Osteoblast (primary cell): ENCODE measurements at places on chromosomes 7 and 10. TPM values are rescaled to one million over a fixed set of nuclear protein-coding genes. Genes with fewer than 3 reads are reported as not detected.

DNA sequence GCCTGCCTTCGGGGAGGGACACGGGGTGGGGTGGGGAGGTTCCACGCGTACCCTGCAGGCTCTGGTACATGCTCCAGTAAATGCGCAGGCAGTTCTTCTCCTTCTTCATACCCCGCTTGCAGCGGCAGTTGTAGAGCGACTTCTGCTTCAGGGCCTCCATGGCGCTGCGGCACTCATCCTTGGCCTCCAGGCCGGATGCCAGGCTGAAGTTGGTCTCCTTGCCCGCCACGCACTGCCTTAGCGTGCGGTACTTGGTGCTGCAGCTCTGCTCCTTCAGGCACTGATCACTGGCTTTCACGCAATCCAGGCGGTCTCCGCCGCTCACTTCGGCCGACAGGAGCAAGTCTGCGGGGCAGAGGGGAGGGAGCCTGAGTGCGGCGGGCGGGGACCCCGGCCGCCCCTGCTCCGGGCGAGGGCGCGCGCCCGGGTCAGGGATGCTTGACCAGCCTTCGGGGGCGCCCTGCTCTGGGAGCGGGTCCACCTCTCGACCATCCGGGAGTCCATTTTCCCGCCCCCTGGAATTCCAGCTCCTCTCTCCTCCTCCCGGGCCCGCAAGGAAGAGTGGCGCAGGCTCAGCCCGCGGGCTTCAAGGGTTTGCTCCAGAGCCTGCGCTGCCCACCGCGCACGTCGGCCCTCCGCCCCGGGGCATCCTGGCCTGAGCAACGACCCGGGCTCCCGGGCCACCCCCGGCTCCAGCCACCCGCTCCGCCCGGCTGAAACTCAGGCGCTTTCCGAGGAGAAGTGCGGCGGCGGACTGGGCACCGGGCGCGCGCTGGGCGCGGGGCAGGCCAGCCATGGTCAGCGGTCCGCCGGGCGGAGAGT, 2.0 kb downstream of the GFRA1 start:
- peak; percentile 93 for DNase-seq

DNA sequence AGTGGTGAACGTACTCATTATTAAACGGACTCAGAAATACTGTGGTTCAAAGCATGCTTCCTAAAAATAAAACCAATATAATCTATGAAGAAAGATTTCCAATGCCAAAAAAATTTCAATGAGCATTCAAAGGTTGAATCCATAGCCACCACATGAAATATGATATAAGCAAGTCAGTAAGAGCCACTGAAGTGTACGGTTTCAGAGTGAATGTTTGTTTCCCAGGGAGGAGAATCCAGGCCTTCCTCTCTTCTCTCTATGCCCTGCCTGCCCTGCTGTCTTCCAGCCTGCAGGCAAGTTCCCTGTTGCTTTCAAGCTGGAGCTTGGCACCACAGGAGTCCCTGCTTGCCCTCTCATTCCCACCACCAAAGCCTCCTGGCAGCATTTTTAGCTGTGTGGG, 1171.6 kb upstream of the C7orf33 start:
- DNase-seq, result no peak

- DNase-seq, result no peak
These were observed 37.7 kb upstream of the HABP2 start for GRCh38 chr10:113515161-113515560.

- DNase-seq, result no peak
These were observed 768 bp downstream of the CHCHD2 start for GRCh38 chr7:56105508-56105907.

DNA sequence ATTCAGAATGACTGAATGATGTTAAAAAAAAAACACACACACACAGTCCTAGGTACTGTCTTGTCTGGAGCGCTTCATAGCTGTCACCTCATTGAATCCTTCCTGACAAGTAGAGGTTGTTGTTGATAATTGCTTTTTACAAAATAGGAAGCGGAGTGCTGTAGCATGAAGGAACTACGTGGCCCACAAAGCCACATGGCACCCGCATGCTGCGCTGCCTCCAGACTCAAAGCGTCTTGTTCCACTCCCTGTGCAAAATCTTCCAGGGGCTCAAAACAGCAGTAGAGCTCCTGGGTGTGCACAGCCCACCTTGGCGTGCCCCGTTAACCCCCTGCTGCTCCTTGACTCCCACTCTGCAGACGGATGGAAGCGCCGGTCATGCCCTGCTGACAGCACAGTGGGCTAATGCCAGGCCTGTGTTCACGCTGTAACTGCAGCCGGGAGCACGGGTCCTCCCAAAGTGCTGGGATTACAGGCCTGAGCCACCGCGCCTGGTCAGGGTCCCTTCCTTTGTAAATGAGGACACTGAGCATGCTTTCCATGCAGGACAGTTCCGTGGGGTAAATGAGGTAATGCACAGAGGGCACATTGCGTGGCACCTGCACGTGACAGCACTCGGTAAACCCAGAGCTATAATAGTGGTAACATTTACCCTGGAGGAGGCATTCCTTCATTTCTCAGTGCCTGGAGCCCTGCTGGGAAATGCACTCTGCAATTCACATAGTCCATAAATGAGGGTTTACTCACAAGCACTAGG, 91.1 kb upstream of the GNA12 start:
- DNase-seq, result peak; percentile 79

GRCh38 chr10:43763846-43764245, 115.2 kb upstream of the ZNF32 start:
- DNase-seq, result no peak

DNA sequence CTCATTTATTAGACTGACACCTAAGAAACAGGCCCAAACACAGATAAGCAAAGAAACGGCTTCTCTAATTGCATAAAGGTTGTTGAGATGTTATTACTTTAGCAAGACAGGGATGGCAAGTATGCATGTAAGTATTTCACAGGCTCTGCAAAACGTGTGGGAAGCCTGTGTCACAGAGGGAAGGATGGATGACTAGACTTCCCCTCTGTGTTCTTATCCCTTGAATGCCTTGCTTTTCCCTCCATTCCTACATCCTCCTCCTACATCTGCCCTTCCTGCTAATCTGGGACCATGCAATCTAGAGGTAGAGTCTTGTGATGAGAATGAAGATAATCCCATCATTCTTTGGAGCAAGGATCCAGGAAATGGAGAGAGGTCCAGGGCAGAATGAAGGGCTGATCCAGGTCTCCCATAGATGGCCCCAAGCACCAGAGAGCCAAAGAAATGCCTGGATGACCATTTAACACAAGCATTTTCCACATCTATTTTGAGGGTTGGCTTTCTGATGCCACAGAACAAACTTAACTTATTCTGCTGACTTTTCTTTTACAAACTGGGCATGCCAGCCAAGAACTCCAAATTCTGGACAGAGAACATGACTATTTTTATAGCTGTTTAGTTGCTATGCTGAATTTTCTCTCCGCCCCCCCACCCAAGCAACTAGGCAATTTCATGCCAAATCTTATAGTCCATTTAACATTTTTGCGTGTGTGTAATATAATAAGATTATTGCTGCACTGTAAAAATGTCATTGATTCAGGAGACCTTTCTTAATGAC, 48.1 kb downstream of the NRP1 start:
- no peak for DNase-seq

GRCh38 chr10:11713186-11713743, 28.9 kb upstream of the ECHDC3 start:
- no peak for DNase-seq

GRCh38 chr10:29804025-29804852, 169.5 kb upstream of the SVIL start:
- peak; percentile 92 for DNase-seq

GRCh38 chr7:106484562-106484961, 176.4 kb downstream of the CCDC71L start:
- DNase-seq, result no peak

GRCh38 chr10:90862908-90863514, 5.2 kb upstream of the HTR7 start:
- no peak for DNase-seq

DNA sequence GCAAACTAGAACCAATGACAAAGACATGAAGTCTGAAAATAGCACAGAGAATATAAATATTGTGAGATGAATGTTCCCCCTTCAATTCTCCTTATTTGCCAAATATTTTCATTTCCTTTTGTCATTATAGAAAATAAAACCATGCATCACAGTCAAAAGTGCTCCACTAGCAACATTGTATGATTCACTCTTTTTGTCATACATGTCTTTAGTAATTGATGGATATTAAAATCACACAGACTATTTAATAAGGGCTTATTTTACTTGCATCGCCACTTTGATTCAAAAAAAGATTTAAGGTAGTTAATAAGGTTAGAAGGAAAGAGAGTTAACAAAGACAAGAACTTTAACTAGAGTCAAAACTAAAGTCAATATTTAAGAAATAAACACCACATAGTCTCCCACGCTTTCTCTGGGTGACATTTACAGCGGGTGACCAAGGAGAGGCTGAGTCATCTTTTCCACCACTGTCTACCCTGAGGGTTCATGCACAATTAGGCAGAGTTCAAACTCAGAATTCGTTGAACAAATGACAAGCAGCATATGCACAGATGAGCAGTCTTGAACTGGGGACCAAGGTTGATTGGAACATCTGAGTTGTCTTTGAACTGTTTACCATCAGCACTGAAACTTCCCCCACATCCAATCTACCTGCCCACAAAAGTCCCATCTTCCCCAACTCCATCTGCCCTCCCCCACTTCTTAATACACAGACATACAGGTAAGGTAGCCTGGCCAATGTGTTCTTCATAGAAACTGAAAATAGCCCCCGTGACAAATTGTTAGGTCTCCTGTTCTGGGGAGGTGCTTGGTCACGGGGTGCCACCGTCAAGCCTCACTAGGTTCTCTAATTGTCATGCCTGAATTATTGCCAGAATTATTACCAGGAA, 42.5 kb downstream of the C7orf25 start:
- DNase-seq, result no peak

- no peak for DNase-seq
These were observed 241.9 kb downstream of the PTPRN2 start for GRCh38 chr7:158345731-158346130.

GRCh38 chr7:2171855-2172254, 60.9 kb downstream of the MAD1L1 start:
- DNase-seq, result peak; percentile 51

- no peak for DNase-seq
These were observed 7.1 kb downstream of the CCSER2 start for GRCh38 chr10:84335516-84335915.

DNA sequence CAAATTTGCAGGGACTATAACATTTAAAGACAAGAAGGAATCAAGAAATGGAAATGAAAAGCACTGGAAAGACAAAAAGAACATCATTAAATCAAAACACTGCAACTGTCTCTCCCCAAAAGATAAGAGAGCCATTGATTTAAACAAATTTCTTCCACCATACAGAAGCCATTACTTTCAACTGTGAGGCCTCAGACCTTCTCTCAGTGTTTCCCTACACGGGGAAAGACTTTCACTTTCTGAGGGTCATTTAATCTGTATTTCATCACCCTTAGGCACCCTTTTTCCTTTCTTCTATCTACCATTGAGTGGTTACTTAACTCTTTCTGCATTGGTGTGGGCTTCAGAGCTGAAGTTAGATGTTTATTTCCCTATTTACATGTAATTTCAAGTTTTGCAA, 47.5 kb downstream of the CCDC172 start:
- DNase-seq, result no peak

DNA sequence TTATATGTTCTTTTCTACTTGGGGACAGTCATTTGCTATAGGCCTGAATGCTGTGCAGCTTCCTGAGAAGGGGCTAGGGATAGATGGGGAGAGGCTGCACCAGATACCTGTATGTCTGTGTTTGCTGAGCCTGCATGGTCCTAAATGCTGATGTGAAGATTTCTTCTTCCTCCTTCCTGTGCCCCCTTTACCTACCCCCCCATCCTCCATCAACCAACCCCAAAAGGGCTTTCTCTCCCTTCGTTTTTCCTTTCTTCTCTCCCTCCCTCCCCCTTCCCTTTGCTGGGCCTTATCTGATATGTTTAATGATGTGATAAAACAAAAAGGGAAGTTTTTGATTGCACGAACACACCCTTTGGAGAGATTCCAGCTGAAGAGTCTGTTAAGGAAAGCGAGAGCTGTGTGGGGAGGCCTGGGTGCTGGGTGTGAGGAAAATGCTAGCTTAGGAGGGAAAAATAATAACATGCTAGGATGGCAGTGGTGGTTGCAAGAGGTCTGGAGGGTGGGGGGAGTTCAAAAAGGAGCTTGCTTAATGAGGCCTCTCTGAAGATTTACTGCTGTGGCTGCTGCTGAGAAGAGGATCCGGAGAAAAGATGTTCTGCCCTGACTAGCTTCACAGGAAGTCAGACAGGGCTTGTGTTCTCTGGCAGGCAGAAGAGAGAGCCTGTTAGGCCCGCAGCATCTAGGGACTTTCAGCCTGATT, 101.8 kb downstream of the SAMD9 start:
- no peak for DNase-seq

DNA sequence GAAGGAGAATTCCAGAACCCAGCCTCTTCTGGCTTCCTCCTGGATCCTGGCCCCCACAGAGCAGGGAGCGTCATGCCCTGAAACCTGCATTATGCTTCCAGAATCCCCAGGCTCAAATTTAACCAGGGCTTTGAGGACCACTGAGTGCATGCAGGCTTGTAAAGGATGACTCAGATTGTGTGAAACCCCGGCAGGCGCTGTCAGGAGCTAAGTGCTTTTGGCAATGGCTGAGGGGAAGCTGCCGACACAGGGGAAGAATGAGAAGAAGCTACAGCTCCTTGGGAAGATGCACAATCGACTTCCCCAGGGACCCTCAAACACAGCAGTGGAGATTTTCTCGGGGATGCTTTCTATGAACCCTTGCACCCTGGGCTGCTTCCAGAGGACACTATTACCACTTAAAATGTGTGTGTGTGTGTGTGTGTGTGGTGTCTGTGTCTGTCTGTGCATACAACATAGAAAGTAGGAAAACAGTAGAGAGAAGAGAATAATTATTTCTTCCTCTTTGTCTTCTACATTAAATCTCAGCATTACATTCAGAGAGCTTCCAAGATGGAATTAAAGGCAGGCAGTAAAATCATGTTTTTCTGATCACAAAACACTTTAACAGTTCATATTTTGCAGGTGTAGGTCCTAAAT, 183.5 kb upstream of the INHBA start:
- DNase-seq, result peak; percentile 85

GRCh38 chr10:117164592-117165537, 26.8 kb upstream of the VAX1 start:
- peak; percentile 88 for DNase-seq

GRCh38 chr7:8105449-8106095, 137.0 kb downstream of the GLCCI1 start:
- no peak for DNase-seq

DNA sequence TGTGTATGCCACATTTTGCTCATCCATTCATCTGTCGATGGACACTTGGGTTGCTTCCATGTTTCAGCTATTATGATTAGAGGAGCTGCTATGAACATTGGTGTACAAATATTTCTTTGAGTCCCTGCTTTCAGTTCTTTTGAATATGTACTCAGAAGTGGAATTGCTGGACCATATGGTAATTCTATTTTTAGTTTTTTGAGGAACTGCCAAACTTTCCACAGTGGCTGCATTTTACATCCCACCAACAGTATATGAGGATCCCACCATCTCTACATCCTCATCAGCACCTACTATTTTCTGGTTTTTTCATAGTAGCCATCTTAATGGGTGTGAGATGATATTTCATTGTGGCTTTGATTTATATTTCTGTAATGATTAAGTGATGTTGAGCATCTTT, 44.7 kb upstream of the ZMIZ2 start:
- DNase-seq, result no peak

The ADAM12 gene
- 345 and 361 TPM in 2 replicates for total RNA-seq

The MRPS16 gene
- total RNA-seq, result 78.7 and 80.7 TPM in 2 replicates

The ASB15 gene
- not detected in 2 replicates for total RNA-seq

The ANXA8L1 gene
- total RNA-seq, result 0.29 and 0.36 TPM in 2 replicates

The TBATA gene
- total RNA-seq, result not detected in 2 replicates
